ENCODE measurements at places on chromosomes 2 and 18.

GRCh38 chr2:53964257-53964952 is 6.4 kb downstream of the PSME4 start:
- DNase-seq: no peak

- DNase-seq: no peak
Observed at GRCh38 chr2:112793449-112793978, 9.2 kb upstream of the IL1A start.

DNA sequence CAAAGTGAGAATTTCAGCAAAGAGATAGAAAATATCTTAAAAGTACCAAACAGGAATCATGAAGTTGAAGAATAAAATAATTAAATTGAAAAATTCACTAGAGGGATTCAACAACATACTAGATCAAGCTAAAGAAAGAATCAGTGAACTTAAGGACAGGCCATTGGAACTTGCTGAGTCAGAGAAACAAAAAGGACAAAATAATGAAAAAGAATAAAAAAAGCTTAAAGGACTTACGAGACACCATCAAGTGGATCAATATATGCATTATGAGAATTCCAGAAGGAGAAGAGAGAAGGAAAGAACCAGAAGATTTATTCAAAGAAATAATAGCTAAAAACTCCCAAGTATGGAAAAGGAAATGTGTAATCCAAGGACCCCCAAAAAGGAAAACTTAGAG is 158.4 kb downstream of the SLC4A10 start:
- DNase-seq: no peak

DNA sequence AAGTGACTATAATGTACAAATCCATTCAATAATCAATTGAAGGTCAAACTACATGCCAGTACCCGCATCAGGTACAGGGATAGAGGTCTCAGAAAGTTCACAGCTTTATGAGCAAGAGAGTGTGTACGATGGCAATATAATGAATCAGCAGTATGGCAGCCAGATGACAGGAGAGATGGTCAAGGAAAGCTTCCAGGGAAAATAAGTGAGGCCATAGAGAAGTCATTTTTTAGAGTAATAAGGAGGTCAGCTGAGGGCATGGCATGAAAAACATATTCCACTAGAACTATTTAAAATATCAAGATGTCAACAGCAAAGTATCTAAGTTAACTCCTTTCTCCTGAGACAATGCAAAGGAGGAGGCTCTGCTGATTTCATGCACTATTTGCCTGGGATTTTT is 108.0 kb downstream of the SLC8A1 start:
- DNase-seq: no peak

- DNase-seq: no peak
Observed at GRCh38 chr18:40357536-40357935, 1597.5 kb upstream of the PIK3C3 start.

DNA sequence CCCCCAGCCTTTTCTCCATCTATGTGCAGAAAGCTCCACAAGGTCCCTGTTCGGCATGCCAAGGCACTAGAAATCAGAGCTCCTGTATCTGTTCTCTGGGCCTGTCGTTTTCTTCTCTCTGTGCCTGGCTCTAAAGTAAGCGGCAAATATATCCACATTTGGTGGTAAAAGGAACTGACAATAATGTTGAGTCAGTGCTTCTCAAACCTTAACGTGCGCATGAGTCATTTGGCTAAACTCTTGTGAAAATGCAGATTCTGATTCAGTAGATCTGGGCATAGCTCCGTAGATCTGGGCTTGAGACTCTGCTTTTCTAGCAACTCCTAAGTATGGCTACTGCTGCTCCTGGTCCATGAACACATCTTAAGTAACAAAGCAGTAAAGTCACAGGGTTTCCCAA is 16.5 kb upstream of the ACSL3 start:
- DNase-seq: no peak

GRCh38 chr2:182867426-182868053 is 1.1 kb upstream of the FRZB start:
- no peak for DNase-seq

- DNase-seq: no peak
Observed at GRCh38 chr2:19120941-19121750, 237.3 kb downstream of the OSR1 start.

- peak; percentile 52 for DNase-seq
Observed at GRCh38 chr2:120398996-120399888, 53.3 kb downstream of the INHBB start.

GRCh38 chr2:35410431-35411061 is 945.0 kb upstream of the CRIM1 start:
- peak; percentile 54 for DNase-seq

DNA sequence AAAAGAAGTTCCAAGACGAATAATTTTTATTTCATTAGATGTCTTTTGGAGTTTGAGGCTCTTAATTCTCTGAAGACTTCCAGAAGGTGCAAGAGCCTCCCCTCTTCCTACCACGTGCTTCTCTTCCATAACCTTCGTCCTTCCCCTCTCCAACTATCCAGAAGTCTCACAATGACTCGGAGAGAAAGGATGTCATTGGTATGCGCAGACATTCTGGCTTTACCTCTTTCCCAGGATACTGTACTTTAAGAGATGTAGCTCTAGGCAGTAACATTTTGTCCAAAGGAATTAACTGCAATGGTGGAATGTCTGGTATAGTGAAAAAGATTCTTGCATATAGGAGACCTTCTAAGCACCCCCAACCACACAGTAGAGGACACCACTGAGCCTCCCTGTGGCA is 249.0 kb upstream of the OSR1 start:
- DNase-seq: no peak

DNA sequence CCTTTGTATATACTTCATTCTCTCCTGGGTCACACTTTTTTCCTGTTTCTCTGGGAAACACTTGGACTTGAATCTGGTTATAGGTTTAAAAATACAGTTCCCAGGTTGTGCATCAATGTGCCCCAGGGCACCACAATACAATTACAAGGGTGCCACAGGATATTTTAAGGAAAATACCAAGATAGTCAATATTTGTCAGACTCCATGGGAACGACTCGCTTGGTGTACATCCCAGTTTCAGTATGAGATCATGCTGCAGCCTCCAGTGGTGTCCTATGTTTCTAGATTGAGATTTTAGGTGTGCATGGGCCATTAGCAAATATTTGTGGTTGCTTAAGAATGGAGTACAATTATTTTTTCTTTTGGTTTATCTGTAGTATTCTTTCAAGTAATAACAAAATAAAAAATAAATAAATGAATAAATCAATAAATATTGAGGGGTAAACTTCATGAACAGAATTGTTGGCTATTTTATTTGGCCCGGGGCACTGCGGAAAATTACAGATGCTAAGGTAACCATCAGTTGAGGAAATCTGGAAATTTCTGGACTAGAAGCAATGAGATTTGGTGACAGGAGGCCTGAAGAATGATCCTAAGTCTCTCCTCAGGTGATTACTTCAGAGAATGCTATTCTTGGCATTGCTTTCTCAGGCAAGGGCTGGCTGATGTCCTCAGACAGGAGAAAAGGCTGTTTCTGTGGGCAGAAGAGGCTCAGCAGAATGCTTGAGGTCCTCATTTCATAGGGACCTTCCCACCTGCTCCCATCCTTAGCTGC is 649.3 kb upstream of the SOX11 start:
- DNase-seq: no peak

DNA sequence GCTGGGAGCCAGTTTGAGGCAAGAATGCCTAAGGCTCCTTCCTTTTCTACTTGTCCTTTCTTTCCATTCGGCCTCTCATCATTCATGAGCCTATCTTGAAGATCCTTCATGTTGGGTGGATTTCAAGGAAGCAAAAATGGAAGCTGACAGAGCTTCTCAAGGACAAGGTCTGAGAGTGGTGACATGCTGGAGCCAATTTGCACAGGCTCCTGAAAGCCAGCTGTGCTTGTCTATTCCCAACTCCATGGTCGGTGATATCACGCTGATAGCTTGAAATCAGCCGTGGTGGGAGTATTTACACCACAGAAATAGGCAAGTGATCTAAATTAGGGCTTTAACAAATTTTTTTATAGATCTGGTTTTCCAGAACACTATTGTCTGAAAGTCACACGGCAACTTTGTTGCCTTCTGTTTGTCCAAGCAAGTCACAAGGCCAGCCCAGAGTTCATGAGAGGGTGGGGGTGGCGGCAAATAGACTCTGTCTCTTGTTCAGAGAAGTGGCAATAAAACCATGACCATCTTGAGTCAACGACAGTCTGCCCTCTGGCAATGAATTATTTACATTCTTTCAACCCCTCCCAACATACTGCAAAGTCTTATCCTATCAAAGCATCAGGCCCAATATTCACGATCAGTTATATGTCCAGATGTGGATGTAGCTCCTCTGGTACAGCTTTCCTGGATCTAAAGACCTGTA is 49.9 kb upstream of the SLC35F5 start:
- DNase-seq: peak; percentile 78

DNA sequence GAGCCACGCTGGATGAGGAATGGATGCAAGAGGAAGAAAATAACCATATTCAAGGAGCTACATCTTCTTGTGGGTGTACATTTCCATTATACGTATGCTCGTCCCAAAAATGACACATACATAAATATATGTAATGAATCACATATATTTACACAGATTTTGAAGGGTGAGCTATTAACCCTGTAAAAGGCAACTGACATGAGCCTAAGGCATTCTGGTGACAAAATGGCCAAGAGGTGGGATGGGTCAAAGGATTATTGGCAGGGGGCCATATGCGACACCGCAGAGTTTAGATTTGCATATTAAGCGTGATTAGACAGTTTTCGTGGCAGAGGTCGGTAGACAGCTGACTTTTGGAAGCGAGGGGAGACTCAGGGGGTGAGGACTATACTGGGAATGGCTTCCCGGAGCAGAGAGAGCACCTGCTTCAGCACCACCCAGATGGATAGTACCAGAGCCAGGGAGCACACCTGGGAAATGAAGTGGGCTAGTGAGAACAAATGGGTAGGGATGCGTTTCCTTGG is 431 bp upstream of the CNRIP1 start:
- DNase-seq: no peak

GRCh38 chr2:54106631-54107454 is 8.6 kb upstream of the ACYP2 start:
- peak; percentile 66 for DNase-seq

DNA sequence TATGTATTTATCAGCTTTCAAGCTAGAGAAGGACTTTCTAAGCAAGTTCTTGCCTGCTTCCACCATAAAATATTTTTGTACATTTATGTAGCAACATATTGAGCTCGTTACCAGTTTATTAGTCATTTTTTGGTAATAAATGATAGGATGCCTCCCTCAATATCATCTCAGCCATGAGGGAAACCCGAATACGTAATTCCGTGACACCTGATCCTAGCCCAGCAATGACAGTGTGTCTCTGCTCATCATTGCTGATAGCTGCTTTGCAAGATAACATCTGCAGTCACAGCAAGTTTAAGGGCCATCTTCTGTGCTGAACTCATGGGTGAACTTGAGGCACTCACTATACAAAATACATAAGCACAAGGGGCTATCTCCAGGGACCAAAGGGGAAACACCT is 62.2 kb downstream of the COL6A3 start:
- DNase-seq: no peak

GRCh38 chr18:48801728-48802542 is 148.8 kb downstream of the SMAD7 start:
- peak; percentile 79 for DNase-seq

GRCh38 chr2:173355866-173356508 is 1.3 kb downstream of the CDCA7 start:
- no peak for DNase-seq

- DNase-seq: no peak
Observed at GRCh38 chr18:55286257-55286825, 301.7 kb downstream of the TCF4 start.

DNA sequence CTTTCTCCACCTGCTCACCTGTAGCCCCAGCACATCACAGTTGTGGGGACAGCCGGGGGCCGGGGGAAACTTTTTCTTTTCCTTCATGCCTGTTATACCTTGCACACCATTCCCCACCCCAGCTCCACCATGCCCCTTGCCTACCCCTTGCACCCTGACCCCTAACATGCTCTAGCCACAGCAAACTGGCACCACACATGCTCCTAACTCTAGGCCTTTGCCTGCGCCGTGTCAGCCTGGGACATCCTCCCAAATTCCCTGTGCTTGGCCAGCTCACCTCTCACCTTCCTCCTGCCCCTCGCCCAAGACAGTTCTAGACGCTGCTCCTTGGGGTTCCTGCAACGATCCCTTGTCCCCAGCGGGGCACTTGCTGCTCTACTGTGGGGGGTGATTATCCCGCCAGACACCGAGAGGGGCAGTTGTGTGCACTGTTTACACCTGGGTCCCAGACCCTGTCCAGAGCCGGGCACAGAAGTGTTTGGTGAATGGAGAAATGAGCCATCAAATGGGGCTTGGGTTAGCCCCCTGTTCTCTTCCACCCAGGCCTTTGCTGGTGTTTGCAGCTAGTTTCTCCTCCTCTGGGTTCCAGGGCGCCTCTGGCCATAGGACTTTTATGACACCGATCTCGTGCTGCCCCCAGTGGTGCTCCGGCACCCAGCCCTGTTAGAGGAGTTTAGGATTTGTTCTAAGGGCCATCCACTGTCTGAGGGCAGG is 129.8 kb downstream of the CTIF start:
- DNase-seq: no peak

GRCh38 chr18:377088-377487 is 109.2 kb upstream of the THOC1 start:
- no peak for DNase-seq

DNA sequence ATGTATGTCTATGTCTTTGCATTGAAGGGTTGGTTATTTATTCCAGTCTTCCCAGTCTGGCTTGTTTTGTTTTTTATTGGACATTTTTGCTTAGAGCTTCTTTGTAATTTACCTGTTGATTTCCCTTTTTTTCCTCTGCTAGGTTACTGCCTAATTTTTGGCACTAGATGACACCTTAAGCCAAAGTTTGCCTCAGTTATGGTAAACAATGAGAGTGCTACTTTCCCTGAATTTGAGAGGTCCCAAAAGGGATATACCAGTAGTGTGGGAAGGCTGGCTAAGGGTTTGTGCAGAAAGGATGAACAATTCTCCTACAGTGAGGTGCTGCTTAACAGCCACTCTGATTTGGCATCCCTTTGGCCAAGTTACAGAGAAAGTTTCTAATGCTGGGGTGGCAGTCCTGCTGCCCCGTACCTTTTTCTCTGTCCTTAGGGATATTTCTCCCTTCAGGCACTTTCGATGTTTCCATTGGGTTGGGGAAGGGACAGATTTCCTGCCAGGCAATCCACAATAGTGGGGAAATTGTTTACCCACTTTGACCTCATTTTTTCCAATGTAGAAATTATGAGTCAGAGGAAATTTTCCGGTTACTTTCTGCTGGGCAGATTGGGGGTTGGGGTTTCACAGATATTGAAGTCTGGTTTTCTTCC is 354.9 kb downstream of the PTPRM start:
- no peak for DNase-seq

- DNase-seq: no peak
Observed at GRCh38 chr18:54612237-54612636, 21.2 kb downstream of the DYNAP start.

GRCh38 chr2:27765621-27766286 is 5.8 kb upstream of the MRPL33 start:
- peak; percentile 75 for DNase-seq

GRCh38 chr18:46623541-46623940 is 33.5 kb downstream of the LOXHD1 start:
- no peak for DNase-seq

DNA sequence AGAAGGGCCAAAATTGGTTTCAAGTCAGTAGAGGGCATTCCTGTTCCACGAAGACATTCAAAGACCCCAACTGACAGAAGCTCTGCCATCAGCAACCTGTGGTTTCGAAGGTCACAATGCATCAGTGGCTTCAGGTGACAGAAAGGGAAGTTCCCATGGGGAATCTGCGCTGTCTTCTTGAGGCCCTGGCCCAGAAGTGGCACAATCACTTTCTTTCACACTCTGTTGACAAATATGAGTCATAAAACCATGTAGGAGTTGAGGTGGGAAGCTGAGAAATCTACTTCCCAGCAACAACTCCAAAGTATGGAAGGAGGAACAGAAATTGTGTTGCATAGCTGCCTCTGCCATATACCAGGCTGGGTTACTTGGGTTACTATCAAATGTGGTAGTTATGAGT is 621.1 kb upstream of the FANCL start:
- no peak for DNase-seq
